ENCODE measurements at places on chromosomes 7 and 10.

GRCh38 chr7:24301703-24302102 is 17.7 kb downstream of the NPY start:
- DNase-seq, result no peak

- DNase-seq, result no peak
Measured at GRCh38 chr7:49320083-49320482, 395.7 kb downstream of the CDC14C start.

- DNase-seq, result no peak
Measured at GRCh38 chr10:12741360-12741804, 260.1 kb downstream of the CCDC3 start.

- no peak for DNase-seq
Measured at GRCh38 chr7:80235334-80235733, 100.7 kb downstream of the GNAI1 start.

DNA sequence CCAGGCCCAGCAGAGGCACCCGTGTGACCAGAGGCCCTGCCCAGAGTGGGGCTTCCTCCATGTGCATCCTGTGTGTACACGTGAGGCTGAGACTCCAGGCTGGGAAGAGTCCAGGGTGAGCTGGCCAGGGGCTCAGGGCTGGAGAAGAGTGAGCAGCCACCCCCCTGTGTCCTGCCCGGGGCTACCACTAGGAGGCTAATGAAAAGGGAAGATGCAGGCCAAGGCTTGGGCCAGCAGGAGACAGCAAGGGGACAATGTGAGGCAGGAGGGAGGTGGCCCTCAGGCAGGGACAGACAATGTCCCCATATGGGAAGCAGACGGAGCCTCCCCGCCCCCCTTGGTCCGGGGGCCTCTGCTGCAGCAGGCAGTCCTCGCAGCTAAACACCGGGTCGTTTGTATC is 102.0 kb downstream of the HIF1AN start:
- DNase-seq, result no peak

DNA sequence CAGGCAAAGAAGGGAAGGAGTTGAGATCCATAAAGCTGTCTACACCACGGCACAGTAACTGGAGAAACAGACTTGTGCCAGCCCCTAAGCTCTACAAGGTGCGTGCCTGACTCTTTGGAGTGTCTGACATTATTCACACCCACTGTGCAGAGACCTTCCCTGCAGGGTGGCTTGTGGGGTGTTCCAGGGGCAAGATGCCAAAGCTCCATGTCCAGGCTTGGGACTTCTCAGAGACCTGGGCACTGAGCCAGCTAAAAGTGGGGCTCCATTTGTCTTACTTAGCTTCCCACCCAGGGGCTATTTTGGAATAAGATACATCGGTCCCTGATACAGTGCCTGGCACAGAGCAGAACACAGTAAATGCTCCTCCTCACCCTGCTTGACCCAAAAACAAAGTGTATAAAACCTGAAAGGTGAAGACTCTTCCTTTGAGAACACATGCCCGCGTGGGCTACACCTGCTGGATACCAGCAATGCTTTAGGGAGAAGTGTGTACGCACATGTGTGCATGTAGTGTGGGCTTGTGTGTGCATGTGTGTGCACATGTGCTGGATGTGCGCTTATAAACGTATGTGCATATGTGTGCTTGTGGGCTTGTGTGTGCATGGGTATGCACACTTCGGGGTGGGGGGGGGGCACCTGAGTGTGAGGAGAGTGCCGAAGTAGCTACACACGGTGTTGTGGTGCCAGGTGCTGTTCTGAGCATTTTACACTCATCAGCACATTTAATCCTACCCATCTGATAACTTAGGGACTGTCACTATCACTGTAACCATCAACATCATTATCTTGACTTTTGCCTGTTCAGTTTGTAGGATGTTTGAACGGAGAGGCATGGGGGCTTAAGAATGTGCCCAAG is 143.0 kb downstream of the ARHGAP22 start:
- no peak for DNase-seq

GRCh38 chr10:118272149-118272721 is 69.9 kb downstream of the FAM204A start:
- DNase-seq, result no peak

GRCh38 chr7:106119719-106120118 is 7.6 kb upstream of the SYPL1 start:
- no peak for DNase-seq

DNA sequence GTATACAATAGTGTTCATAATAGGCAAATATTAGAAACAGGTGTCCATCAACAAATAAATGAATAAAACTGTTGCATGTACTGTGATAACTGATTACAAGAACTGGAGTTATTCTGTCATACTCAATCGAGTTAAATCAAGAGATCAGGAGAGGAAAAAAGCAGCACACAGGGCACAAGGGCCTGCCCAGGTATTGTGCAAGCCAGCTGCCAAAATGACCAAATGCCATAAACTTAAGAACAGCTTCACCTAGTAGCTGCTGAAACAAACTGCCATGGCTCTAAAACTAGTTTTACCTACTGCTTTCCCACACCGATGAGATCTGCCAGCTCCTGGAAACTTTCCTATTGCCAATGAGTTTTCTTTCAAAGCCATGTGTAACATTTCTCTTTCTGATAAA is 12.2 kb downstream of the GSAP start:
- no peak for DNase-seq

DNA sequence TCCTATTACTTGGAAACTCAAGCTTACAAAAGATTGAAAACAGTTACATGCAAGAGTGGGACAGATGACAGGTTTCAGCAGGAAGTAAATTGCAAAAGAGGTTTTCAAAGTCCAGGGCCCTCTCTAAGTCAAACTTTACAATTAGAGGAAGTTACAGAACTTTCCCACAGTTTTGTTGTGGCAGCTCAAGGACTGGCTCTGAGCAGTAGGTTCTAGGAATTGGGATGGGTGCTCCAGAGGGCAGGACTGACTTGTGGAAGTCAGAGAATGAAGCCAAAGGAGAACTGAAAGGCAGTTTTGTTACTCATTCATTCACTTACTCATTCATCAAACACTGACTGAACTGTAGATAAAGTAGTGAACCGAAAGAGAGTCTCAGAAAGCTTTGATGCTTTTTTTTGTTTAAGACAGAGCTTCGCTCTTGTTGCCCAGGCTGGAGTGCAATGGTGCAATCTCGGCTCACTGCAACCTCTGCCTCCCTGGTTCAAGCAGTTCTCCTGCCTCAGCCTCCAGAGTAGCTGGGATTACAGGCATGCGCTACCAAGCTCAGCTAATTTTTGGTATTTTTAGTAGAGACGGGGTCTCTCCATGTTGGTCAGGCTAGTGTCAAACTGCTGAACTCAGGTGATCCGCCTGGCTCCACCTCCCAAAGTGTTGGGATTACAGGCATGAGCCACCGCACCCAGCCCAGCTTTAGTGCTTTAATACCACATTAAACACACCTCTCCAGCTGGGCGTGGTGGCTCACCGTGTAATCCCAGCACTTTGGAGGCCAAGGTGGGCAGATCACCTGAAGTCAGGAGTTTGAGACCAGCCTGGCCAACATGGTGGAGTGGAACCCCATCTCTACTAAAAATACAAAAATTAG is 66.8 kb upstream of the CCNJ start:
- DNase-seq, result no peak

- no peak for DNase-seq
Measured at GRCh38 chr7:105003275-105003674, 10.7 kb upstream of the KMT2E start.

- DNase-seq, result no peak
Measured at GRCh38 chr7:140828741-140829140, 96.0 kb downstream of the BRAF start.

GRCh38 chr10:83542774-83543411 is 596.4 kb upstream of the GHITM start:
- no peak for DNase-seq

DNA sequence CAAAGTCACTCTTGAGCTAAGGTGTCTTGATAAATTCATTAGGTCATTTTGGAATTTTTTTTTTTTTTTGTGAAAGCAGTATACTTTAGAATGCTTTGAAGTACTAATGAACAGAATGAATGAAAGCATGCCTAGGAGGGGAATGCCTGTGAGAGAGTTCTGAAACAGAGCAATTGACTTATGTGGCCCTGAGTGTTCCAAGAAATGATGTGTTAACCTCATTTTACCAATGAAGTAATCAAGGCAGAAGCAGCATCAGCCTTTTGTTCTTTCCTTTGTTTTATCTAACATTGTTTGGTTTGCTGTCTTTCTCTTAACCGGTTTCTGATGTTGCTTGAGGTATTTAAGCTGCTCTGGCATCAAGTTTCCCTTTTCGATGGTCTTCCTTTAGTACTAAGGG is 154.6 kb upstream of the HGF start:
- no peak for DNase-seq

- DNase-seq, result no peak
Measured at GRCh38 chr10:25999295-25999981, 65.4 kb downstream of the MYO3A start.

DNA sequence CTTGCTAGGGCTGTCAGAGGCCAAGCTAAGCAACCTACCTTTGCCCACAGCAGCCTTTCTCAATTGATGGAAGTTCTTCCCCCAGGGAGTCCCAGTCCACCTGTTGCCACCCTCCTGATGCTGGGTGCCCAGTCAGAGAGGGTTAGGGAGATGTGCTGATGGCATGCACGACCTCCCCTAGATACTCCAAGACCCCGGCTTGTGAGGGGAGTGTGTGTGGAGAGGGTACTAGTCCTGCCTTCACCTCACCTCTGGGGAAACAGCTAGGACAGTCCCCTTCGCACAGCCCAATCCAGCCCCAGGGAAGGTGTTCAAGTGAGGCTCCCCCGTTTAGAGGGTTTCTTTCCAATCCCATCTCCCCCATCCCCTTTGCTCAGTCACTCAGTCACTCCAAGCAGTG is 1.3 kb upstream of the UNC5B start:
- no peak for DNase-seq

DNA sequence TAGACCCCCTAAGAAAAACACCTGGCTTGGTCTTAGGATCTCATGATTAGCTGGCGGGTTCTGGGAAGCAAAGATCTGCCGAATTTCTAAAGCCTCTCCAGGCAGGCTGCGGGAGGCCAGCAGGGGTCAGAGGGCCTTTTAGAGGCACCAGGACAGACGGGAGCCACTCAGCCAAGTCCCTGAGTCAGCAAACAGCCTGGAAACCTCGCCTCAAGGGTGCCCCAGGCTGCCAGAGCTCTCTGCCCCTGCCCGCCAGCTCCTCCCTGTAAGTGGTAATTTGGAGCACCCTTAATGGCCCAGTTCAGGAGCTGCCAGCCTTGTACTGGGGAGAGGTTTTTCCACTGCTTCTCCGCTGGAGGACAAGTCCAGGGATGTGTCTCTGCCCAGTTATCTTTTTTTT is 88.7 kb downstream of the HIP1 start:
- no peak for DNase-seq

DNA sequence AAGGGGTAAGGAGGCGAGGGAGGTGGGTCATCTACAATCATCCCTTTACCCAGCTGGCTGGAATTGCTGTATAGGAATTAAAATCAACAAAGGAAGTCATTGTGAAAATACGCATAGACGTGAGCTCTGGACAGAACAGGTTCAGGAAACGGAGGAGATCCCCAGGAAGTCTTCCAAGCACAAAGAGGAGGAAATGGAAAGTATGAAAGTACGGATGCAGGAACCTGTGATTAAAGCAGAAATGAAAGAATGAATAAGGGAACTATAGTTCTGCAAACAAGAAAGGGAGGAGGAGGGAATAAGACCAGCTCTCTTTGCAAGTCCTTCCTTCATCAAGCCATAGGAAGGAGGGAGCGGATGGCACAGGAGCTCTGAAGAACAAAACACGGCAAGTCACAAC is 61.8 kb downstream of the PYROXD2 start:
- DNase-seq, result no peak

Measured in activated CD4-positive, alpha-beta T cell treated with anti-CD3 and anti-CD28 coated beads, Interleukin-2, amount 50 U/mL, for 48 hours (primary cell).